RPMI7951 (cell line): ENCODE measurements at places on chromosomes 16 and 17.

- DNase-seq = no peak
Observed at GRCh38 chr16:63943566-63943965, 1178.3 kb downstream of the CDH11 start.

- no peak for DNase-seq
Observed at GRCh38 chr16:57642160-57643135, 14.0 kb downstream of the ADGRG1 start.

DNA sequence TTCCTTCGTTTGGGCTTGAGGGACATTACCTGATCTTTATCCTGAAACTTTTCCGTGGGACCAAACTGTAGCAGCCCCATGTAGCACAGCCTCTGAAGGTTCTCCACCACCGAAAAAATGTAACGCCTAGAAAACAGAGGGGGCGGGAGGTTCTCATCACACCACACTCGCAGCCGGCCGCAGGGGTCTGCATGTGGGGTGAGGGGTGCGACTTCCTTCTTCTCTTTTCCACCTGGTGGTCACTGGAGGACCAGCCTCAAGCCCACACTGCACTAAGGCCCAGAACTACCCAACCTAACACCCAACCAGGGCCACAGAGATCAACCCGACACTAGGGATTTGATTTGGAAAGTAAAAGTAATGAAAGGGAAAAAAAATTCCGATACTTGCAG is 57.1 kb downstream of the GTF3C1 start:
- DNase-seq = no peak

DNA sequence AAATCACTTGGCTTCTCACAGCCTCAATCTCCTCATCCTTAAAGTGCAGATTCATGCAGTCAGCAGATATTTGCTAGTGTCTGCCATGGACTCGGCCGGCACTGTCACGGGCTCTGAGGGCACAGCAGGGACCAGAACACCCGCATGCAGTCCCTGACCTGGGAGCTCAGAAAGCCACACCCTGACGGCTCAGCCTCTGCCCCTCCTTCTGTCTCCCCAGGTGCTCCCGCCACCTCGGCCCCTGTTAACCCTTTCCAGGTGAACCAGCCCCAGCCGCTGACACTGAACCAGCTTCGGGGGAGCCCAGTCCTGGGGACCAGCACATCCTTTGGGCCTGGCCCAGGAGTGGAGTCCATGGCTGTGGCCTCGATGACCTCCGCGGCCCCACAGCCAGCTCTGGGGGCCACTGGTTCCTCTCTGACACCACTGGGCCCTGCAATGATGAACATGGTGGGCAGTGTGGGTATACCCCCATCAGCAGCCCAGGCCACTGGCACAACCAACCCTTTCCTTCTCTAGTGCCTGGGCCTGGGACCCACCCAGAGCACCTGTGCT is 28.7 kb downstream of the B9D1 start:
- no peak for DNase-seq

GRCh38 chr17:57541472-57542394 is 203.4 kb downstream of the CCDC182 start:
- DNase-seq = peak; percentile 56

DNA sequence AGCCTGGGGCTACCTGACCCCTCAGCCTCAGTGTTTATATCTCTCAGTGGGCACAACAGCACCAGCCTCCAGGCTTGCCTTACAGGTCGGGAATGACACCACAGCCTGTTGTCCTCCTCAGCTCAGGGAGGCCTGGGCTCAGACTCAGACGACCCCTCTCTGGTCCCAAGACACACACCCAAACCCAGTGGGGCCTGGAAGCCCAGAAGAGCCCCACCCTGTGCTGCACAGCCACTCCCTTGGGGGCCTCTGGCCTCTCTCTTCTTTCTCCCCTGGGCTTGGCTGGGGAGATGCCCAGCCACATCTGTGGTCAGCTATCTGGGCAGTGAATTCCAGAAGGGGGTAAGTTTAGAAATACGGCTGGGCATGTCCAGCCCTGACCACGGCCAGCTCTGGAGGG is 2.4 kb downstream of the NATD1 start:
- DNase-seq = no peak

- DNase-seq = no peak
Observed at GRCh38 chr17:81228420-81228819, 5.7 kb upstream of the CEP131 start.
